Natural killer cell treated with Interleukin-12 subunit alpha and Interleukin-12 subunit beta and Interleukin-15 and Interleukin-18, amount 100 ng/mL, for 72 hours (primary cell): ENCODE measurements at places on chromosomes 4 and X. TPM values are rescaled to one million over a fixed set of nuclear protein-coding genes. Genes with fewer than 3 reads are reported as not detected.

DNA sequence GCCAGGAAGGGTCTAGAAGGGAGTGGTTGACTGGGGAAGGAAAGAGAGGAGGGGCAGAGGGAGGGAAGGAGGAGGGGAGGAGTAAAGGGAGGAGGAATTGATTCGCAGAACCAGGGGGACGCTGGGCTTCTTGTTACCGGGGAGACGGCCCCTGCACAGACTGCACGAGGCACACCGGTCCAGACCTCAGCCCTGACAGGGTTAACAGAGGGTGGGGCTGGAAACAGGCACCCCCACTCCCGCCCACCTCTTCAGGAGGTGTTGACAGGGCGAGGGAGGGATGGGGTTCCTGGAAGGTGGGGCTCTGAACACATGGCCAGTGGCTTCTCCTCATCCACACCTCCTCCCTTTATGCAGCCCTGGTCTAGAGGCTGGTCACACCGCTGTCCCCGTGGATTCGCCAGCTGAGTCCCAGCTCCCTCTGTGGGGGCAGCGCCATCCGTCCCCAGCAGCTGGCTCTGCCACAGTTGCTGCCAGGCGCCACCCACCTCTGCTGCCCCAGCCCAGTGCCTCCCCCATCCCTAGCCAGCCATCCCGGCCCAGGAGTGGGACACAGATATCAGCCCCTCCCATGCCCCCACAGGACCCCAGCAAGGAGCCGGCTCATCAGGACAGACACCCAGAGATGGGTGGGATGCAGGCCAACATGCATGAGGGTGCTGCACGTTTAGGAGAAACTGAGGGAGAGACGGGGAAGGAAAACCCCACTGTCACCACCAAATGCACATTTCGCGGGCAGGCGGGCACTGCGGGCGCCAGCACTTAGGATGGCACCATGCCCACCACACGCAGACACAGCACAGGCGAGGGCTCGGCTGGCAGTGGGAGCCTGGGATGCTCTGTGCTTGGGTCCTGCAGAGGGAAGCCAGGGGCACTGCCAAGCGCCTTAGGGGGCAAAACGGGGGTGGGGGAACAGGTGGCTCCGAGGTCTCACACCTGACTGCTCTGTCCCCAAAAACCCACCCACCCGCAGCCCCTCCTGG lies 87.6 kb downstream of the ABLIM2 start:
- DNase-seq, result no peak
- no peaks in the 10 kb centered on the region for H3K4me1 ChIP-seq
- H3K4me3 ChIP-seq, result no peak overlapping the region
- peaks cover 8% of the 10 kb centered on the region for H3K27me3 ChIP-seq

SLC6A8 gene
- total RNA-seq, result 4.1 TPM

DNA sequence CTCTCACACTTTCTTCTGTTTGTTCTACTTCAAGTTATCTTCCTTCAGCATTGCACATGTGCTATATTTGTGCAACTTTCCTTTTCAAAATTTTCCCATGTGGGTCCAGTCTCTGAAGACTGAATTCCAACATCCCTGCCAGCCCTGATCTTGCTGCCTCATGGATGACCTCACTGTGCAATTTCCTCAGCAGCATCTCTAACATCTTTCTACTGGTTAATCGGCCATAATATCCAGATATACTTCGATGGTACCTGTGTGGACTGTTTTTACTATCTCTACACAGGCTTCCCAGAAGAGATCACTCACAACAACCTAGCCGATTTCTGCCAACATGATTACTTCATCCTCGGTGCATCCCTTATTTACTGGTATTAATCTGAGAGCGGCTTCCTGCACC lies 41.5 kb downstream of the GPM6A start:
- H3K4me1 ChIP-seq, result no peaks in the 10 kb centered on the region
- H3K27me3 ChIP-seq, result no peaks in the 10 kb centered on the region
- peaks cover 4% of the 10 kb centered on the region for H3K36me3 ChIP-seq
- no peak overlapping the region for H3K4me3 ChIP-seq
- no peak overlapping the region for H3K27ac ChIP-seq
- no peak for DNase-seq

- H3K36me3 ChIP-seq, result no peaks in the 10 kb centered on the region
- no peaks in the 10 kb centered on the region for H3K4me1 ChIP-seq
- no peak overlapping the region for H3K27ac ChIP-seq
- no peaks in the 10 kb centered on the region for H3K27me3 ChIP-seq
These were observed 1348.0 kb downstream of the RAPGEF2 start for GRCh38 chr4:160450876-160451275.

DNA sequence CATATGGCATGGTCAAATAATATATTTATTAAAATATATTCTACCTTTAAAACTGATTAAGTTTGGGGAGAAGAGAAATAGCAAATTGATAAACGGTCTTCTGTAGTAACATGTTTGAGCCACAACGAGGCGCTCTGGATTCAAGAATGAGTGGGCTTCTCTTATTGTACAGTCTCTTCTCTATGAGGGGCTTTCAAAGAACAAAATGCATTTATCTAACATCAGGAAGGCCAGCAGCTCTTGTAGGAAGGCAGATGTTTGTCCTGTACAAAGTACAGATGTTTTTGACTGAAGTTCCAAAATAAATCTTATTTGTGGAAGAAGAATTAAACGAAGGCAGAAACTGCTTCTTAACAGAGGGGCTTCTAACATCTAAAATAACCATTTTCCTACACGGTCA lies 153.6 kb downstream of the RASL11B start:
- H3K36me3 ChIP-seq, result no peaks in the 10 kb centered on the region
- no peak overlapping the region for H3K27ac ChIP-seq
- H3K27me3 ChIP-seq, result no peaks in the 10 kb centered on the region
- H3K4me3 ChIP-seq, result no peak overlapping the region
- H3K4me1 ChIP-seq, result peaks cover 9% of the 10 kb centered on the region

TMPRSS11B gene
- total RNA-seq, result not detected
